ENCODE measurements at places on chromosomes 4 and X.

DNA sequence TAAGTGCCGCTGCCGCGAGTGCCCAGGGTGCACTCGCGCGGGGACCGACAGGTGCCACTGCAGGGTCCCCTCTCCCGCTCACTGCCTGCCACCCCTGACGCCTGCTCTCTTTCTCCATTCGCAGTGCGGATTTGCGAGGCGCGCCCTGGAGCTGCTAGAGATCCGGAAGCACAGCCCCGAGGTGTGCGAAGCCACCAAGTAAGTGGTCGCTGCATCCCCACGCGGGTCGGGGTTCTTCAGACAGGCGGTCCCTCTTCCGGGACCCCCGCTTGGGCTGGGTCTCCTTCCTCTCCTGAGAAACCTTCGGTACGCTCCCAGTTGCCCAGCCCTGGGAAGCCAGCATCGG is 547 bp downstream of the GUCY1A1 start:
- no peak for DNase-seq

DNA sequence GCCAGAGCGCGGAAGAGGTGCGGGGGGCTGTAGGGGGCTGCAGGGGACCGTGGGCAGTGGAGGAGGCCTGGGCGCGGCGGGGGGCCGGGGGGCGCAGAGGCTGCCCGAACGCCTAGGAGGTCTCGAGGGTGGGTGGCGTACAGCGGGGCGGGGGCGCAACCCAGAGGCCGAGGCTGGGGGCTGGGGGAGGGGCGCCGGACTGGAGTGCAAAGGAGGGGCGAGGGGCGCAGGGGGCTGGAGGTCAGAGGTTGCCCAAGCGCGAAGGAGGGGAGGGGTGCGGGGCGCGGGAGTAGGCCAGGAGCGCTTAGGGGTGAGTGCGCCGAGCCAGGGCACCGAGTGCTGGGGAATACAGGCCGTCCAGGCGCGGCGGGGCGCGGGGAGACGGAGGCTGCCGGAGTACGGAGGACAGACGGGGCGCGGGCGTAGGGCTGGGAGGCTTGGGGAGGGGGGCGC is 255 bp downstream of the GYG2 start:
- no peak for DNase-seq

- DNase-seq = no peak
These were observed 593 bp downstream of the NPY1R start for GRCh38 chr4:163331629-163332376.

GRCh38 chr4:99090481-99091215 is 2.1 kb upstream of the ADH5 start:
- no peak for DNase-seq

- no peak for DNase-seq
These were observed 685.5 kb downstream of the KCTD8 start for GRCh38 chr4:43763029-43763610.

DNA sequence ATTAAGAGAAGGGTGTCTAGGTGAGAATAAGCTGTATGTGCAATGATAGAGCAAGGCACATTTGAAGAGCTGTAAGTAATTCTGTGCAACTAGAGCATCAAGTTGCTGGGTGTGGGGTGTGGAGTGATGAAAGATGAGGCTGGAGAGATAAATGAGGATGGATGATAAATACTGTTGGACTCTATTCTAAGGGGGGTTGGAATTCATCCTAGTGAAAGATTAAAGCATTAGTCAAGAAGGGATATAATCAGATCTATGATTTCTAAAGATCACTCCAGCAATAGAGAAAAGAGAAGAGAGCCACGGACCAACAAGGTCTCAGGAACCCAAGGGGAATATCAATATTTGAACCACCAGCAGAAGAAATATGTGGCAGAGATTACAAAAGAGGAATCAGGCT is 415.0 kb upstream of the RPS6KA3 start:
- no peak for DNase-seq

DNA sequence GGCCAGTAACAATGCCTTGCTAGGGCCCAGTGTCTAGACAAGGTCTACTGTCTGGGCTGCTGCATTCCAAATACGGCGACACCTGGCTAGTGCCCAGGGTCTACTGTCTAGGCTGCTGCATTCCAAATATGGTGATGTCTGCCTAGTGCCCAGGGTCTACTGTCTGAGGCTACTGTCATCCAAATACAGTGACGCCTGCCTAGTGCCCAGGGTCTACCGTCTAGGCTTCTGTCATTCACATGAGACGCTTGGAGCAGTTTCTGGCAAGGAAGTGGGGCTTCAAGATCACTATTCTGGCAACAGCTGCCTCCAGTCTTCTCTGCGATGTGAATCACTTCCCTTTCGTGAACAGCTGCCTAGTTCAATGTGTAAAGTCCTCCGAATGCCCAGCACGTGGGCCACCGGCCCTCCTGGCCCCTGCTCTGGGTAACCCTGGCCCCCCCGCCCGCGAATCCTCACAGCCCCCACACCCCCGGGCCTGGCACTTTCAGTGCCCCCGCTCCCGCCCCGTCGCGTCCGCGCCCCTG is 12.7 kb downstream of the ACOX3 start:
- DNase-seq = no peak

- DNase-seq = no peak
These were observed 932 bp downstream of the GRIA2 start for GRCh38 chr4:157221426-157221894.

DNA sequence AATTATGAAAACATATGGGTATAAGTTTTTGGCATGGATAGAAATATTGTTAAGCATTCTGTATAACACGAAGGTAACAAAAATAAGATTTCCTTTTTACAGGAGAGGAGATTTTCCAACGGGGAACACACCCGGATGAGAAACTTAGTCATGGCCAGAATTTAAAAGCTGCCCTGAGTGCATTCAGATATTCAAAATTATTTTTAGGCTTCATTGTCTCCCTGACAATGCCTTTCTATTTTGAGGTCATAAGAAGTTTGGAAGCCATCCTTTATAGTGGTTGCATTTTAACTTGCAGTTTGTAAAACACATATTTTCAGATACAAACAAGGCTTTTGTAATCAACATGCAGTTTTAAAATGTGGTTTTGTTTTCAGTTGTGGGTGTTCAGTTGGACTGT is 357.5 kb upstream of the FAM47C start:
- DNase-seq = no peak

DNA sequence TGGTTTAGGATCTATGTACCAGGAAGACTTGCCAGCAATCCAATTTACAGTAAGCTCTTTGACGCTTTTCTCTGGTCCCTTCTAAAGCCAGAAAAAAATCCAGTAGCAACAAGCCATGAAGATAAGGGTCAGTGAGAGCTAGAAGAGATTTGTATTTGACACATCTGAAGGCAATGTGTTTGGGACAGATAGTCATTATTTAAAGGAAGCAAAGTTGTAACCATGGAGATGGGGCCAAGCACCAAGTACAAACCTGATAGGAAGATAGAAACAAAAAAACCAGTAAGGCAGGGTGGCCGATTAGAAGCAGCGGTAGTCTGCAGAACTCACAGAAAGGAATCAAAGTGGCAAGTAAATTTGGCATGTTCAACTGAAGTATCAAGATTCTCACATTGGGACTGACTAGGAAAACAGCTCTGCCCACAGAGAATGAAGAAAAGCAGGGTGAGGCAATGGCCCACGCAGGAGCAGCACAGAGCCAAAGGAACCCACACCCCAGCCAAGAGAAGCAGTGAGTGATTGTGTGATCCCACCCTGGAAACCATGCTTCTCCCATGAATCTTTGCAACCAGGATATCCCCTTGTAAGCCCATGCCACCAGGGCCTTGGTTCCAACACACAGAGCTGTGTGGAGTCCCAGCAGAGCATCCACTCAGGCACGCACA is 12.9 kb upstream of the C4orf54 start:
- no peak for DNase-seq

All from activated CD4-positive, alpha-beta T cell treated with anti-CD3 and anti-CD28 coated beads, Interleukin-2, amount 50 U/mL, for 4 hours (primary cell).